NCI-H187 treated with DMSO at 0.1 percent for 48 hours (cell line): ENCODE measurements at places on chromosomes 16 and 17.

GRCh38 chr16:2956579-2956956 lies 7.5 kb upstream of the KREMEN2 start:
- DNase-seq = no peak

- no peak for DNase-seq
These were observed 10.1 kb upstream of the COL1A1 start for GRCh38 chr17:50211249-50212120.

DNA sequence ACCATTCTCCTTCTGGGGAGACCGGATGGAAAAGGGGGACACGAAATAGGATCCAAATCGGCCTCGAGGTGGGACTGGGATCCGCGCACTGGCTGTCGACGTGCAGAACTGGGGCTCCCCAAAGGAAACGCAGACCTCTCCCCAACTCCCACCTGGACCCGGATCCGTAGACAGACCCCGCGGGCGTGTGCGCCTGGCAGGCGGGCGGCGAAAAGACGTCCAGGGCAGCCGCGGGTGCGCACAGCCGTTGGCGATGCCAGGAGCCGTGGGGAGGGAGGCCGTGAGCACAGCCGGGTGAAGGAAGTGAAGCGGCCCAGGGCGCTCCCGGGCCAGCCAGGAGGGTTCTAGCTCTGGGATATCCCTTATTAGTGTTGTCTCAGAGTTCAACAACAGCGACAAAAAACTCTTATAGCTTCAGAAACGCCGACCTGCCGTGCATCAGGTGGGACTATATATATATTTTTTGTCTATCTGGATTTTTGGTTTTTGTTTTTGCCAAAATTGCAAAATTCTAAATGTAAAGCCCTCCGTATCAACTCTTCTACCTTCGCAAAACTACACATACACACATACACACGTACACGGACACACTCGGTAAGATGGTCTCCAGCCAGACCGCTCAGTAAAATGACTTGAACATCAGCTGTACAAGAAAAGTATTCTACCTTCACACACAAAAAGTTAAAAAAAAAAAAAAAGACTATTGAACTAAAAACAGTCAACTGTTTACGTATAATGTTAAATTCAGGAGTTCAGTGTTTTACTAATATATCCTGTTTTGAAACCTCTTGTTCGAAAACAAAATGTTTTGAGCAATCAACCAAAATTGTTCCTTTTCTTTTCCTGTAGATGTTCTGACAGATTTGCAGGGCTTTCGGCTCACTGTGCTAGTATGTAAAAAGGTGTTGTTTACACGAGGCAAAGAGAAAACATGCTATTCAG lies 5.2 kb upstream of the AATF start:
- no peak for DNase-seq

DNA sequence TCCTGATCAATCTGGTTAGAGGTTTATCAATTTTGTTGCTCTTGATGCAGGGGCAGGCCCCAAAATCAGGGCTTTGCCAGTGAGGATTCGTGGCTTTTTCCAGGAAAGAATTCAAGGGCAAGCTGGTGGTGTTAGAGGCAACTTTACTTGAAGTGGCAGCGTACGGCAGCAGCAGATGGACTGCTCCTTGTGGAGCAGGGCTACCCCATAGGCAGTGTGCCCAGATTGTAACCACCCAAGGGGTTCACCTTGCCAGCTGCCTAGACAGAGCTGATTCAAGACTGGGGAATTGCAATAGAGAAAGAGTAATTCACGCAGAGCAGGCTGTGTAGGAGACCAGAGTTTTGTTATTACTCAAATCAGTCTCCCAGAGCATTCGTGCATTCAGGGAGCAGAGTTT lies 16.7 kb downstream of the DRC7 start:
- no peak for DNase-seq

DNA sequence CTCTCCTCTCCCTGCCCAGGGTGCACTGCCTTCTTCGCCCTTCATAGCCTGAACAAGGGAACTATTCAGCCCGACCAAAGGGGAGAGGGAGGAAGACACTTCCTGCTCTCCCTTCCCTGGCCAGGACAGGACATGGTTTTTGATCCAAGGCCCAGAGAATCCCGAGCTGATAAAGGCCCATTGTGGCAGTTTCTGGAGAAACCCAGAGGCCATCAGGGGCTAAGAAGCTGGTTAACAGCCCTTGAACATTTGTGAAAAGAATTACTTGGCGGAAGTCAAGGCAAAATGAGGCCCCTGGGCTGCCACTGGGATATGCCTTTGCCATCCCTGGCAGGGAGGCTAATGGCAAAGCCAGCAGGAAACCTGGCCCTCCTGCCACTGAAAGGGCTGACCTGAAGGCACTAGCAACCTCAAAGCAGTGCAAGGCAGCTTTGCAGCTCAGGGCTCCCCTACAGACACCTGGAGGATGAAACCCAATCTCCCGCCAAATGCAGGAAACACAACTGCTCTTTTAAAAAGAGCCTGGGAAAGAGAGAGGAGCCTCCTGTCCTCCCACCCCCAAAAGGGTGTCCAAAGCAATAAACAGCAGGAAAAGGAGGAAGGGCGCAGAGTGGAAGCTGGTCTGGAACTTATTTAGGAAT lies 12.6 kb downstream of the PHB1 start:
- DNase-seq = no peak
